ENCODE measurements at places on chromosomes 12 and 14.

GRCh38 chr14:65392296-65392695 lies 20.2 kb upstream of the FUT8 start:
- H3K36me3 ChIP-seq: peaks cover 11% of the 10 kb centered on the region
- DNase-seq: no peak
- H3K27ac ChIP-seq: no peak overlapping the region

DNA sequence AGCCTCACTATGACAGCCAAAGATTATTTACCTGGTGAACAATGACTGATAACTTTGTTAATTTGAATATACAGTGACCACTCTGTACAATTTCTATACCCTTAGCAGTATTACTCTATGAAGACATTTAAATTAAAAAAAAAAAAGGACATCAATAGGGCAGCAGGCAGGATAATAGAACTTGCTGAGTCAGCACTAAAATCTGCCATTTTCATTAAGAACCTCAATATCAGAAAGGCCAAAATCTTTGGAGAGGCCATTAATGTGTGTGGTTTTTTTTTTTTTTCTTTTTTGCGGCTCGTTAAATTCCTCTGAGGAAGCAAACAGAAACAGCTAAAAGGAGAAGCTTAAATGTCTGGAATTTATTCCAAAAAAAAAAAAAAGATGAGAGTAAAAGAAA lies 73.7 kb downstream of the FOXN3 start:
- H3K36me3 ChIP-seq: peaks cover 20% of the 10 kb centered on the region
- no peak overlapping the region for H3K4me3 ChIP-seq
- H3K27me3 ChIP-seq: no peaks in the 10 kb centered on the region

DNA sequence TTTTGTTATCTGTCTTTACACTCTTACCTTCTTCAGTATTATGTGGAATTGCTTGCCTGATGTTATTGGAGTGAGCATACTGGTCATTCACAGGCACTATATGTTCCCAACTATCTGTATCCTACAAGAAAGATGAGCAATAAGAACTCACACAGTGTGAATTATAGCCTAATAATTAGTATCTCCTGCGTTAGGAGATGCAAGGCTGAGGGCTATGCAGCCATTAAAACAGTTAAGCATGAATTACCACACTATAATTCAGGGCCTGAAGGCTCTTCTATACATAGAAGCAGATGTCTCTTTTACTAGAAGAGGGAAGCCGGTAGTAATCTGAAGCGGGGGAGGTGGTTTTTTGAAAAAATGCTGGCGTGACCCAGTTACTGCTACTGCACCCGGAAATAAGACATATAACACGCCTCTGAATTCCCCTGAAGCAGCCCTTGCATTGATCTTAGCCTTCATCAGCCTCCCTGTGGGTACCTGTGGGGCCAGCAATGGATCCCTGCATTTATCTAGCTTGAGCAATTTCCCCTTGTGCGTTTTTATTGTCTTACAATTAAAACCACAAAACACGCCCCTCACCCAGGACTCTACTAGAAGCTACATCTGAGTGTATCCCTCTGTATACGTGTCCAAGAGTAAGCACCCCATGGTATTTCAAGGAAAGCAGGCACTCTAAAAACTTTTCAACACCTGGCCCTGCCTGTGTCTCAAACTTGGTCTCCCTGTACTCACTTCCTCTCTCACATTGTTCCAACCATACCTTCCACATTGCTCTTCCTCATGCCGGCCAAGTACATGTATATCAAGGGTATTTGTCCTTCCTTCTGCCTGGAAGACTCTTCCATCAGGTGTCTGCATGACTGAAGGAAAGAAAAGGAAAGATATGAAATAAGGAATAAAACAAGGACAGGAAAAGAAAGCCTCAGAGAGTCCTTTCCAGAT lies 210.9 kb upstream of the ARID2 start:
- no peak overlapping the region for H3K4me3 ChIP-seq
- H3K4me1 ChIP-seq: peaks cover 7% of the 10 kb centered on the region
- peaks cover 9% of the 10 kb centered on the region for H3K27me3 ChIP-seq
- peaks cover 7% of the 10 kb centered on the region for H3K36me3 ChIP-seq
- no peak overlapping the region for H3K27ac ChIP-seq

- no peaks in the 10 kb centered on the region for H3K36me3 ChIP-seq
- no peak for DNase-seq
- peaks cover 4% of the 10 kb centered on the region for H3K27me3 ChIP-seq
- H3K4me1 ChIP-seq: no peaks in the 10 kb centered on the region
- no peak overlapping the region for H3K4me3 ChIP-seq
Observed at GRCh38 chr12:25764892-25765291, 193.6 kb upstream of the RASSF8 start.

DNA sequence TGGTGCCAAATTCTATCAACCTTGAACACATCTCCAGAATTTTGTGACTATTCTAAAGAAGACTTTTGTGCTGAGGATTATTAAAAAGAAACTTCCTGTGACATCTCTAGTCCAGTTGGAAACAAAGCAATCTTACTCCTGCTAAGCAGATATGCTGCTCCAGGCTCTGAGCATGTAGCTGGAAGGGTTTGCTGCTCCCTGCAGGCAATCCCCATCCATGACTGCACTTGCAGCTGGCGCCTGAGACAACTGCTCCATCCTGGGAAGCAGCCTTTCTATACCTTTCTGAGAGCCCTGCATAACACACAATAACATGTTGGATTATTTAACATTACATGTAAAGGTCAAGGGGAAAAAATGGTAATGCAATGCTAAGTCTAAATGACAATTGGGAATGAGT lies 105.1 kb downstream of the NDUFA12 start:
- H3K36me3 ChIP-seq: no peaks in the 10 kb centered on the region
- H3K4me3 ChIP-seq: no peak overlapping the region
- H3K27ac ChIP-seq: no peak overlapping the region

DNA sequence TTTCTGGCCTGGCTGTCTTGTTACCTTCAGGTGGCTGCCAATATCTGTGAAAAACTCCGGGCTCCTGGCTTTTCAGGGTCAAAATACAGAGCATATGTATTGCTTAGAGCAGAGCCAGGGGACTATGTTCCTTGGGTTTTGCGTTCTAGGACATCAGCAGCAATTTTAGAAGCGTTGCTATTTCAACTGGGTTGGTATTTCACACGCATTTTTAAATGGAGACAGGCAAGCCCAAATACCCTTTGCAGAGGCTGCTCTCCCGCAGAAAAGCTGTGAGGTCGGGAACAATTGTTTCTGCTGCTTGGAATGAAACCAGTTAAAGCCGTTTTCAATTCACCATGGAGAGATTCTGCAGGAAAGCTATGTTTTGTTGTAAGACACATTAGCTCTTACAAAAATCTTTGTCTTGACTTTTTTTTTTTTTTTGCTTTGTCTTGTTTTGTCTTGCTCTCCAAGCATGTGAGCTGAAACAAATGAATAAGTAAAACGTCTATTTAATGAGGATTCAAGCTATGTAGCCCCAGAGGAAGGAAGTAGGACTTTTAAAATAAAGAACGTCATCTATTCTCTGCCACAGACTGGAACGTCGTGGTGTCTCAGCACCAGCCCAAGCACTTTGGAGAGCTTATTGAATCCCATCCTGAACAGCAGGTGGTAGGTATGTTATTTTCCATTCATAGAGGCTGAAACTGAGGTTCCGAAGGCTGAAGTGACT lies 181.0 kb upstream of the TBX3 start:
- H3K27me3 ChIP-seq: peaks cover 2% of the 10 kb centered on the region
- no peak overlapping the region for H3K27ac ChIP-seq
- no peaks in the 10 kb centered on the region for H3K4me1 ChIP-seq
- no peak overlapping the region for H3K4me3 ChIP-seq
- no peak for DNase-seq

GRCh38 chr12:29155079-29155478 lies 6.0 kb downstream of the FAR2 start:
- no peaks in the 10 kb centered on the region for H3K36me3 ChIP-seq
- H3K4me1 ChIP-seq: peaks cover 4% of the 10 kb centered on the region
- no peak overlapping the region for H3K4me3 ChIP-seq
- no peak overlapping the region for H3K27ac ChIP-seq

- DNase-seq: no peak
- H3K4me3 ChIP-seq: no peak overlapping the region
- no peak overlapping the region for H3K27ac ChIP-seq
- H3K27me3 ChIP-seq: no peaks in the 10 kb centered on the region
Observed at GRCh38 chr14:38517426-38517825, 261.5 kb upstream of the CLEC14A start.

GRCh38 chr12:37543966-37544668 lies 772.5 kb upstream of the ALG10B start:
- DNase-seq: no peak
- no peaks in the 10 kb centered on the region for H3K36me3 ChIP-seq
- H3K27ac ChIP-seq: no peak overlapping the region
- H3K4me3 ChIP-seq: no peak overlapping the region

DNA sequence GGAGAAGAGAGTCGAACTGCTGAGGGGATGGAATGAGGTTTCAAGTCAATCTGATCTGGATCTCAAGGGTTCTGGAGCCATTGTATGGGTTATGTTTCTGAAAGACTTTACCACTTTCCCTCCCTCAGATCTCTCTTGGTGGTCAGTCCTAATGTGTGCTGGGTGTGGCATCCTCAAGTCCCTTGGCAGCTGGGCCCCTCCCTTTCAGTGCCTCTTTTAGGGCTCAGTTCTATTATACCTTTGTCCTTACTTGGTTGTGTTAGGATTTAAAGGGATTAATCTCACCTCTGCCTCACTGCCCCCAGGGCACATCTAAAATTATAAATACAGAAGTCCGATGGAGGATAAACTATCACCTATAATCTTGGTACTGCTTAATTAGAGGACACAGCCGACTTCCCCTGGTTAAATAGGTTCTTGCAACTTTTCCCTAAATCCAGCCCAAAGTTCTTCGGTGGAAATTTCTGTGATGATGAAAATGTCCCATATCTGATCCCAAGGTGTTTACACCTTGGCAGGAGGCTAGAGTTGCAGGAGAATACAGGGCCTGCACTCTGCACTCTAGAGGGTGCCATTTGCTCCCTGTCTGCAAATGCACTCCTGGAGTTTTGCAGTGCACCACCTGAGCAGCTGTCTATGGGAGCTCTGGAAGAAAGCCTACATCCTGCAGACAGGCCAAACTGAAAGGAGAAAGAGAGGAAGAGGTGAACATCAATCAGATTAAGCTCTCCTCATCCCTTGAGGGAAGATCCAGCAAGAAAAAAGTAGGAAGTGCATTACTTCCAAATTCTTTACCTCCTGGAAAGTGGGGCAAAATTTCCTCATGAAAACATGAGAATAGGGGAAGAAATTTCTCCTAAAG lies 106.8 kb downstream of the NUAK1 start:
- DNase-seq: no peak
- H3K27me3 ChIP-seq: peaks cover 8% of the 10 kb centered on the region
- no peaks in the 10 kb centered on the region for H3K4me1 ChIP-seq
- H3K4me3 ChIP-seq: no peak overlapping the region

- H3K27me3 ChIP-seq: peaks cover 9% of the 10 kb centered on the region
- DNase-seq: no peak
- H3K4me1 ChIP-seq: peaks cover 10% of the 10 kb centered on the region
- H3K36me3 ChIP-seq: peaks cover 2% of the 10 kb centered on the region
- H3K4me3 ChIP-seq: no peak overlapping the region
Observed at GRCh38 chr12:10718279-10718821, 4.8 kb downstream of the YBX3 start.

GRCh38 chr12:18753481-18754123 lies 15.7 kb downstream of the CAPZA3 start:
- no peaks in the 10 kb centered on the region for H3K27me3 ChIP-seq
- no peaks in the 10 kb centered on the region for H3K36me3 ChIP-seq
- H3K4me3 ChIP-seq: no peak overlapping the region
- DNase-seq: no peak
- no peak overlapping the region for H3K27ac ChIP-seq

- no peaks in the 10 kb centered on the region for H3K4me1 ChIP-seq
- no peak overlapping the region for H3K4me3 ChIP-seq
- no peak for DNase-seq
Observed at GRCh38 chr12:99386907-99387306, 260.6 kb upstream of the GARIN6 start.
